Smooth muscle cell of bladder (primary cell): ENCODE measurements at places on chromosomes 11 and 22. TPM values are rescaled to one million over a fixed set of nuclear protein-coding genes. Genes with fewer than 3 reads are reported as not detected.

HBG2 gene
- total RNA-seq, result not detected in 2 replicates

MAPK8IP1 gene
- 7.7 and 8.1 TPM in 2 replicates for total RNA-seq

SLC25A18 gene
- total RNA-seq, result under 0.01 and 0.09 TPM in 2 replicates

HIPK3 gene
- 78.4 and 102 TPM in 2 replicates for total RNA-seq

MRGPRE gene
- not detected in 2 replicates for total RNA-seq

RFPL2 gene
- total RNA-seq, result not detected in 2 replicates

TYR gene
- total RNA-seq, result not detected in 2 replicates

BET1L gene
- total RNA-seq, result 15.8 and 19.8 TPM in 2 replicates

PAK1 gene
- 18.2 and 20.7 TPM in 2 replicates for total RNA-seq

BEST1 gene
- 5.5 and 7.3 TPM in 2 replicates for total RNA-seq
